BE2C (cell line): ENCODE measurements at places on chromosomes 11 and 22.

DNA sequence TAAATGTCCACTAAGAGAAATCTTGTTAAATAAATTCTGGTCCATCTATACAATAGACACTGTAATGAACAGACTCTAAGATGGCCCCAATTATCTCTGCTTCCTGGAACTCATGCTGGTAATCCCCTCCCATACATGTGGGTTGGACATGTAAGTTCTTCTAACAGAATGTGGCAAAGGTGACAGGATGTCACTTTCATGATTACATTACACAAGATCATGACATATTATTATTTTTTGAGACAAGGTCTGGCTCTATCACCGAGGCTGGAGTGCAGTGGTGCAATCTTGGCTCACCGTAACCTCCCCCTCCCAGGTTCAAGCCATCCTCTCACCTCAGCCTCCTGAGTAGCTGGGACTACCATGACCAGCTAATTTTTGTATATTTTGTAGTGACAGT, 14.6 kb upstream of the NDUFC2 start:
- no peak for DNase-seq

DNA sequence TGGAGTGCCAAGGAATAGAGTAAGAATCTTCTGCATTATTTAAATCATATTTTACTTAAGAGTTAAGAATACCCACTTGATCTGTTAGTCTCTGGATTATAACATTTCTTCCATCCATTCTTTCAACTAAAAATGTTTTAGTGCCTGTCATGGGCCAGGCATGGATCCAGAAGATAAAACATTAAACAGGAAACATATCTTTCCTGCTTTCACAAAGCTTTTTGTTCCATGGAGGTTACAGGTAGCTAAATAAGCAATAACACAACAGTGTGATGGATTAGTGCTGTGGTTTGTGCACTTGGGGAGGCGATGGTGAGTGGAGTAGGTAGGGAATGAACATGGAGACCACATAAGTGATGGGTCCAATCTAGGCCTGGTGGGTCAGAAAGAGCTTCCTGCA, 258.5 kb downstream of the DDX10 start:
- no peak for DNase-seq

DNA sequence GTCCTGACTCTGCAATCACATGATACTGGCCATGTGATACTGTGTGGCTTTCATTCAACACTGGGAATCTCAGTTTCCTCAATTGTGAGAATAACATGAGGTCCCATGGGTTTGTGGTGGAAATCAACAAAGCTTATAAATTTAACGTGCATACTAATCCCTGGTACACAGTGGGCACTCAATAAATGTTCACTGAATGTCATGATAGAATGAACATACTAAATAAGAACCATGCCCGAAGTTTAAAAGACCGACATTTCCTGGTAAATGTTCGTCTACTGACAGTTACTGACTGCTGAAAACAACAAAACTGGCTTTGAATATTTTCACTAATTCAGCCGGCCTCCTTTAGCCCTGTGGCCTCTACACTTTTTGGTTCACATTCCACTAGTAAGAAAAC, 62.3 kb upstream of the CCT8L2 start:
- no peak for DNase-seq

DNA sequence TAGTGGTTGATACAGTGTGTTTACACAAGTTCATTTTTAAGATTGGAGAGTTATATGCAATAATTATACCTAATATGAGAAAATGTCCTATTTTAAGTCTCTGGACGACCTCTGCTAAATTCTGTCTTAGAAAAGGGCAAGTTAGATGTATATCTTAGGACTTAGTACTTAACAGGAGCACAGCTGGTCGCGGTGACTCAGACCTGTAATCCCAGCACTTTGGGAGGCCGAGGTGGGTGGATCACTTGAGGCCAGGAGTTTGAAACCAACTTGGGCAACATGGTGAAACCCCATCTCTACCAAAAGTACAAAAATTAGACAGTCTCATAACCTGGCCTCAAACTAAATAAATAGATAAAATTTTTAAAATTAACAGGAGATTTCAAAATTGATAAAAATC, 27.2 kb downstream of the BSX start:
- no peak for DNase-seq

GRCh38 chr11:79440571-79441460, at the start of gene TENM4:
TSS of gene TENM4 (minus strand) at chr11:79441030. CDS start at chr11:79069944, 371,086 bp downstream.
- DNase-seq, result peak; percentile 81

DNA sequence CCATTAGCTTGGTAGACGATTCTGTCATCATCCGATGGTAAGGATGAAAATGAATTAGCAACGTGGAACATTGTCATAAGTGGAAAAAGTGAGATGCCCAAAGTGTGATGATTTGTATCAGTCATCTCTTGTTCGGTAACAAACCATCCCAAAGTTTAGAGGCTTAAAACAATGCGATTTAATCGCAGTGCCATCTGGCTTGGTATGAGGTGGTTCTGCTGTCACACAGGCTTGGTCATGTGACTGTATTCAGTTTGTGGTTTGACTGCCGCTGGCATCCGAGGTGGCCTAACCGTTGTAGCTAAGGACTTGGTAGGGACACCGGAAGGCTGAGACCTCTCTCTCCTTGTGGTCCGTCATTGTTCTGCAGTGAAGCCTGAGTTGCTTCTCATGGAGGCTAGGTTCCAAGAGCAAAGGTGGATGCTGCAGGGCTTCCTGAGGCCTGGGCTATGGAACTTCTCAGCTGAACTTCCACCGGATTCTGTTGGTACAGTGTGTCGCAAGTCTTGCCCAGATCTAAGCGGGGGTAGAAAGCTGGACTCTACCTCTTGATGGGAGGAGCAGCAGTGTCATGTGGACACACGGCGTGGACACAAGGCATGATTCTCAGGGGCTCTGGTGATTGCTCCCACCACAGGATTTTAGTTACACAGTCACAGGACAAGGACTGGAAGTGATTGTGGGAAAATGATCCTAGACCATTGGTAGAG, 36.3 kb downstream of the BCR start:
- no peak for DNase-seq

DNA sequence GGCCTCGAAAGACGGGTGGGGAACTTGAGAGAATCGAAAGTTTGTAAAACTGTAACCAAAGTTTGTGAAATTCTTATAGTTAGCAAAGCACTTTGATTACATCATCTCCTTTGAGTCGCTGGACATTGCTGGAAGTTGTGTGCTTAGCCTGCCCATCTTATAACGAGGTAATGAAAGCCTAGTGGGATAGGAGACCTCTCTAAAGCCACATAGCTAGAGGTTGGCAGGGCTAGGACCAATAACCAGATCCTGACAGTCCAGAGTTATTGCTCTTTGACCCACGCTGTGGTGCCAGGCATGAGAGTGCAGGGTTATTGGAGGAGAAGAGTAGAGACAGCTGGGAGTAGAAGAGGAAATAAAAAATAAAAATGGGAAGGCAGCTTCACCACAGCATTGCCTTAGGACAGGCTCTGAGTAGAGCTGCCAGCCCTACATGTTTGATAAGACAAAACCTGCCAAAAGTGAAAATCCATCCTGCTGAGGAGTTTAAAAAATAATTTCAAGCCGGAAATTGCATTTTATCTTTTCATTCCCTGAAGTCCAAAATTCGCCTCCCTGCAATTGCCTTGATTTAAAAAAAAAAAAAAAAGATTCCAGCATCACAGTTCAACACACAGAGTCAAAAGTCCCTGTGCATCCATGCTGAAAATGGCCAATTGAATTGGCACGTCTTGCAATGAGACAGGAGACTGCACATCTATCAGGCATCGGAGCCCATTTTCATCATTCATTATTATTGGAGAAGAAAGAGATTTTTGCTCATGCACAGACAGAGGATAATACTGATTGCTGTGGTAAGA, 225.5 kb upstream of the POU2AF2 start:
- DNase-seq, result no peak

DNA sequence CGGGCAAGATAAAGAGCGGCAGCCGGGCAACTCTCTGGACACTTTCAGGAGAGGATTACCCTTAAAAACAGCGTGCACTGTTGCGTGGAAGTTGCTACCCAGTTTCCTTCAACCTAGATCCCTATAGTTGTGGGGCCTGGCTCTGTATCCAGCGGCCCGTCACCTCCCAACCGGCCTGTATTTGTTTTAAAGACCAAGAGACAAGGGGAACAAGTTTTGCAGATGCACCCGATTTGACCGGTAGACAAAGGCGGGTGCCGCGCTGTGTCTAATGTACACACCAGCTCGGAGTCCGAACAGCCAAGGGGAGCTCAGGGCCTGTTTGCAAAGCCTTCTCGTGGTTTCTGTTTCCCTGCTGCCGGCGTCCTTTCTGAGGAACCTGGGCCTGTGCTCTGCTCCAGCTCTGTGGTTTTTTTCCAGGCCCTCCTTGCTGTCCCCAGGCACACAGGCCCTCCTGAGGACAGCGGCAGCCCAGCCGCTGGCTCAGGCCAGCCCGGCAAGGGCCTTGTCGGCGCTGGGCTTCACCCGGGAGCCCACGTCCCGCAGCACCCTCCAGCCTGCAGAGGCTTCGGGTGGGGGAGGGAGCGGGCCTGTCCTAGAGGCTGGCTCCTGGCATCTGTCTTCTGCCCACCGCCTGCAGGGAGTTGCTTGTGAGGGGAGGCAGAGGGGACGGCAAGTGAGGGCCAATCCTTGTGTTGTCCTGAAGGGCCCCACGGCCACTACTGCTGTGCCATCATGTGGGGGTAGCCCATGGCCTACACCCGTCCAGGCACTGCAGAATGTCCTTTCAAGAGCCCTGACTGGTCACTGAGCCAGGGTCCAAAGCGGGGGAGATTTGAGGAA, 1.4 kb downstream of the TBX1 start:
- no peak for DNase-seq

- no peak for DNase-seq
These were observed 101.0 kb downstream of the PGR start for GRCh38 chr11:101028644-101029043.

- DNase-seq, result no peak
These were observed 24.7 kb downstream of the GTPBP1 start for GRCh38 chr22:38730411-38730871.

GRCh38 chr22:29217827-29218757, 12.4 kb downstream of the EMID1 start:
- no peak for DNase-seq

DNA sequence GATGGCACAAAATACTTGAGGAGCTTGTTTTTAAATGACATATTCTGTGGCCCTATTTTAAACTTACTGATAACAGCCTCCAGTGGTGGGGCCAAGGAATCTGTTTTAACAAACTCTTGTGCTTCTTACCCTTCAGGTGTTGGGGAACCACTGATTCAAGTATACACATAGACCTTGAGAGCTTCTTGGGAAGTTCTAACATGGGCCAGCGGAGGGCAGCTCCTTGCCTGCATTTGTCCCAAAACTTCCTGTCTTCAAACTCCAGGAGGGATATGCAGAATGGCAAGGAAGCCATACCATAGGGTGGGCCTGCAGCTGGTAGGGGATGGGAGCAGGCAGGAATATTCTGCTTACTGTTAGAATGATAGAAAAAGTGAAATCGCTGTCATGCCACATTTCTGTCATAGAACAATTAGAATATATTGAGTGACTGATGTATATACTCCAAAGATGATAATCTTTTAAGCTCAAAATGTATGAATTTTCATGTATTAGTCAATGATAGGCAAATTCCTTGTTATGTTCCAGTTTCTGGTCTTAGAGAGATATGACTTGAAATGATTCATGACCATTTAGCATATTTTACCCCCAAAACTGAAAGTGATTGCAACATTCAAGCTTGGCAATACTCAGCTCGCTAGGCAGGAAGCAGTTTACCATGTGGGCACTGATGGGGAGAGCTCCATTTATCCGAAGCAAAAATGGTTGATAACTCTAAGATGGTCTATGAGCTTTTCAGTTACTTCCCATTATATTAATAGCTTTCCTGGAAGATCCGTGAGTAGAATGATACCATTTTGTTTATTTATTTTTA, 9.2 kb downstream of the EXT2 start:
- DNase-seq, result no peak

- DNase-seq, result no peak
These were observed 135.9 kb downstream of the DBX1 start for GRCh38 chr11:20024172-20024935.

DNA sequence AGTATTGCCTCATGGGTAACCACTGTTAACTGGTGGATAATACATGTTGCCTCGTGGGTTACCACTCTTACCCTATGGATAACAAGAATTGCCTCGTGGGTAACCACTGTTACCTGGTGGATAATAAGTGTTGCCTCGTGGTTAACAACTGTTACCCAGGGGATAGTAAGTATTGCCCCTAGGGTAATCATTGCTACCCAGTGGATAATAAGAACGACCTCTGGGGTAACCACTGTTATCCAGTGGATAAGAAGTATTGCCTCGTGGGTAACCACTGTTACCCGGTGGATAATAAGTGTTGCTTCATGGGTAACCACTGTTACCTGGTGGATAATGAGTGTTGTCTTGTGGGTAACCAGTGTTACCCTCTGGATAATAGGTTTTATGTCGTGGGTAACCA, 28.1 kb upstream of the NXPE4 start:
- DNase-seq, result no peak

GRCh38 chr11:281486-282161, 3.4 kb downstream of the NLRP6 start:
- DNase-seq, result no peak

DNA sequence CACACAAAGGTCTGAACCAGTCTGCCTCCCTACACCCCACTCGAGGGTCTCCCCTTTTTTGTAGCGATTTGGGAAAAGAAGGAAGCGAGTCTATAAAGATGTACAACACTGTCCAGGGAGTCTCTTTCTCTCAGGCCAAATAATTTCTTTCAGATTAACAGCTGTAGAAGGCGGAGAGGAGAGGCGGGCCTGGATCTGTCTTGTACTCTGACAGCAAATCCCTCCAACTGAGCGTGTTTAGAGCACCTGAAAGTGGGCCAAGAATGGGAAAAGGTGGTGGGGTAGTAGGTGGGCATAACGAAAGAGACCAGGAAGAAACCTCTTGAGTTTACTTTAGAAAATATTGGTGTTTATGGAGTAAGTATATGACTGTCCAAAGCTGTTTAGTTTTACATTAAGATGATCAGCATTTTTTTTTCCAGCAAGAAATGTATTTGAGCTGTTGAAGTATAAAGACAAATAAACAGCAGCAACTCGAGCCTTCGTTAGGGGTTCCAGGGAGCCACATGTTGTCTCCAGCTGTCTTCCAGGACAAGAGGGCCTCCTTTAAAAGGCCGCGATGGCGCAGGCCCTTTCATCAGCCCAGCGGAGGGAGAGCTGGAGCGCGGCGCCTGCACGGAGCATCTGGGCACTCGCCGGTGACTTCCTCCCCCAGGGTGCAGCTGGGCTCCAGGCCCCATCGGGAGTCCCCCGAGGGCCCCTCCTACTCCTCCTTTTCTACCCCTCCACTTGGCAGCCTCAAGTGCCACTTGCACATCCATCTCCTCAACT, 34.9 kb downstream of the SCUBE1 start:
- peak; percentile 63 for DNase-seq

DNA sequence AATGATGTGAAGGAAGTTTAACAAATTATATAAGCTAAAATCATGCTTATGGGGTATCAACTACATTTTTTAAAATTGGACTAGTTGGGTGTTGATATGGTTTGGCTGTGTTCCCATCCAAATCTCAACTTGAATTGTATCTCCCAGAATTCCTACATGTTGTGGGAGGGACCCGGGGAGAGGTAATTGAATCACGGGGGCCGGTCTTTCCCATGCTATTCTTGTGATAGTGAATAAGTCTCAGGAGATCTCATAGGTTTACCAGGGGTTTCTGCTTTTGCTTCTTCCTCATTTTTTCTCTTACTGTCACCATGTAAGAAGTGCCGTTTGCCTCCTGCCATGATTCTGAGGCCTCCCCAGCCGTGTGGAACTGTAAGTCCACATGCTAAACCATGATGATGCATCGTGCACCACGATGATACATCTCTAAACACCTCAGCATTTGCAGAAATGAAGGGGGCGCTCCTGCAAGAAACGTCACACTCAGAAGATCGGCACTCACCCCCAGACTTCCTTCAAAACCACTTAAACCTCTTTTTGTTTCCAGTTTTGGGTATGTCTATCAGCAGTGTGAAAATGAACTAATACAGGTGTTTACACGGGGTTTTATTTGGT, 340.0 kb downstream of the SHANK2 start:
- DNase-seq, result no peak

GRCh38 chr11:69157822-69158231, 2.1 kb downstream of the SMIM38 start:
- DNase-seq, result peak; percentile 33
